ENCODE measurements at places on chromosomes 11 and 22.

DNA sequence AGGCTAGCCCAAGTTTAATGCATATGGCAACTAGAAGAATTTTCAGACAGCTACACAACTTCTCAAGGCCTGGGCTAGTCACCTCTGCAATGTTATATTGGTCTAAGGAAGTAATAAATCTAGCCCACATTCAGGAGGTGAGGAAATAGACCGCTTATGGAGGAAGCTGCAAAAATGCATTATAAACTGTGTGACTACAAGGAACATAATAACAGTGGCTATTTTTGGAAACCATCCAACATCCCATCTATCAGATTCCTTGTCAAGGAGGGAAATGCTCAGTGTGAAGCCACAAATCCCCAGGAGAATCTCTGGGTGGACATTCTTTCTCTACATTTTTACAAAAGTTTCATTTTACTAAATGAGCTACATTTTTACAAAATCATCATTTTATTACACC lies 76.1 kb downstream of the BBOX1 start:
- DNase-seq: no peak

DNA sequence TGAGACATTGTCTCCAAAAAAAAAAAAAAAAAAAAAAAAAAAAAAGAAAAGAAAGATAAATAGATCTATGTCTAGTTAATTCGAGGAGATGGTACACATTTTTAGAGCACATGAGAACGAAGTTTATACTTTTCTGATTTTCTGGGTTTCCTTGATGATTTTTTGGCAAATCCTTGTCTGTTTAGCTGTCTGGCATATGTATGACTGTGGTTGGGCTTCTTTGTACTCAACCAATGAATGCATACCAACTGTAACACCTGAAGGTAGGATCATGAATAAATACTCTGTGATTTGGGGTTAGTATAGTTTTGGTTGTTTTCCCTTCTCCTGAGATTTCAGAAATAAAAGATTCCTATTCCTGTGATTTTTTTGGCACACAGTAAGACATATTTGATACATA lies 63.1 kb downstream of the ARHGEF12 start:
- DNase-seq: no peak

DNA sequence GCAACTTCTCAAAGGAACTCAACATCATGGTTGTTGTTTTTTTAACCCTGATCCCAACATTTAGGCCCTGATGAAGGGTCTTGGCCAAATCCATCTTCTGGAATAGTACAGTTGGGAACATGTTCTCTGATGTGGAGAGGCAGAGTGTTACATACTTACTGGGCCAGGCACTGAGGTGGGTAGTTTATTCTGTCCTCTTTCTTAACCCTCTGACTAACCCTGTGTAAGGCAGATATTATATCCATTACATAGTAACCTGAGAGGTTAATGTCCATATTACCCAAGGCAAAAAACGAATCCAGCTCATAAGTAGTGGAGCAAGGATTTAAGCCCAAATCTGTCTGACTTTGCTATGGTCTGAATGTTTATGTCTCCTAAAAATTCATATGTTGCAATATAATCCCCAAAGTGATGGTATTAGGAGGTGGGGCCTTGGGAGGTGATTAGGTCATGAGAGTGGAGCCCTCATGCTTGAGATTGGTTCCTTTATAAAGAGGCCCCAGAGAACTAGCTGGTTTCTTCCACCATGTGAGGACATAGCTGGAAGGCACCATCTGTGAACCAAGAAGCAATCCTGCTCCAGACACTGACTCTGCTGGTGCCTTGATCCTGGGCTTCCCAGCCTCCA lies 16.3 kb downstream of the PPFIBP2 start:
- DNase-seq: no peak

GRCh38 chr11:69232821-69233743 lies 60.9 kb upstream of the MYEOV start:
- no peak for DNase-seq

- no peak for DNase-seq
Observed at GRCh38 chr11:40877981-40878380, 581.5 kb downstream of the LRRC4C start.

Data from stimulated activated CD8-positive, alpha-beta memory T cell treated with anti-CD3 and anti-CD28 coated beads, Interleukin-4, amount 100 ng/mL, for 4 hours (primary cell).